Epithelial cell of proximal tubule (primary cell): ENCODE measurements at places on chromosomes 6 and 20.

DNA sequence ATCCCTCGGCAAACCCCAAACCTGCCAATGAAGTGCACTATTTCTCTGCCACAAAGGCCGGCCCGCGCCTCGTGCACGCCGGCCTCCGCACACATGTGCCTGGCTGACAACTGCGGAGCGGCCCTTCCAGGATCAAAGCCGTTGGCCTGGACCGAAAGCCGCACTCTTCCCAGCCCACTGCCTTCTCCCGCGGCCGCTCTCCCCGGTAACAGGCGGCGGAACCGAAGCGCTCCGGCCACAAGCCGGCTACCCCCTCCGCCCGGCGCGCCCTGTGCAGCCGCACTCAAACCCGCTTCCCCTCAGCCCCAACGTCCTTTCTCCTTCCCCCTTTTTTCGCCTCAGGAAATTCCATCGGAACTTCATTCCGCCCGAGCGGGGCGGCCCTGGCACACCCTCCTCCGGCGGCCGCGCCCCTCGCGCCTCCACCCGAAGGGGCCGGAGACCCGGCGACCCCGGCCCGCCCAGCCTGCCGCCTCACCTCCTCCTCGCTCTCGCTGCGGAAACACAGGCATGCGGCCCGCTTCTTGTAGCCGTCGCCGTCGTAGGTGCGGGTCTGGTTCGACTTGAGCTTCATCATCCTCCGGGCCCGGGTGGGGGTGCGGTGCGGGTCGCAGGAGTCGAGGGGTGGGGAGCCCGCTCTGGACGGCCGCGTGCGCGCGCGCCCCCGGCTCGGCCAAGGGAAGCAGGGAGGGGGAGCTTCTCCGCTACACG is 528 bp downstream of the NUDT3 start:
- DNase-seq = no peak

DNA sequence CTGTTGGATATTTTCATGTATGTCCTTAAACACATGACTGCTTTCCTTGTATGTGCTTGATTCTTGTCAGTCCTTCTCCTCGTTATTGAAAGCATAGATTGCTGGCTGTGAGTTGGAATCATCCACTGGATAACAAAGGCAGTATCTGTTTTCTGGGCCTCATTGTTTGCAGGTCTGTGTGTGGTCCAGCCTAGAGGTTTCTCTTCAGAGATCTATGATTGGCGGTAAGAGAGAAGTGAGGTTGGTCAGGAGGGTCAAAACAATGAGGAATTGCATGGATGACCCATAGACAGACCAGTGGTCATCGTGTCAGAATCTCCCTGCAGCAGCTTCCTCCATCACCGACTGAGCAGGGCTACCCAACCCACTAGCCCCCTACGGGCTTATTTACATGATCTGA is 915.0 kb downstream of the KIF16B start:
- DNase-seq = no peak

DNA sequence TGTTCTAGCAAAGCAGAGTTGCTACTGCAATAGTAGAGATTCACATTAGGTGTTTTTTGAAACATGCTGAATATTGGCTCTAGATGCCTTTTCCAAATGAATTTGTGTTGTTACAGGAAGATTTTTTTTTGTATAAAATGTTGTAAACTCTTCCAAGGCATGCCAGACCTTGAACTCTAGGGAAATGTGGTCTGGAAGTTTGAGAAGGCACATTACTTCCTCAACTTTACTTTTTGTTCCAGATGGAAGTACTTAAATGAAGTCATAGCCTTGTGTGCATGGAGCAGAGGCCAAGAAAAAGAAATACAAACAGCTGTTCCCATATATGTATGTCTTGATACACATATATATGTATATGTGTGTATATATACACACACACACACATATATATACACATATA is 585.7 kb upstream of the MARCKS start:
- DNase-seq = no peak

- DNase-seq = no peak
Measured at GRCh38 chr6:44216677-44217331, at the start of gene MYMX. MYMX (plus strand) TSS chr6:44216926; CDS start chr6:44217472, 546 bp downstream.

DNA sequence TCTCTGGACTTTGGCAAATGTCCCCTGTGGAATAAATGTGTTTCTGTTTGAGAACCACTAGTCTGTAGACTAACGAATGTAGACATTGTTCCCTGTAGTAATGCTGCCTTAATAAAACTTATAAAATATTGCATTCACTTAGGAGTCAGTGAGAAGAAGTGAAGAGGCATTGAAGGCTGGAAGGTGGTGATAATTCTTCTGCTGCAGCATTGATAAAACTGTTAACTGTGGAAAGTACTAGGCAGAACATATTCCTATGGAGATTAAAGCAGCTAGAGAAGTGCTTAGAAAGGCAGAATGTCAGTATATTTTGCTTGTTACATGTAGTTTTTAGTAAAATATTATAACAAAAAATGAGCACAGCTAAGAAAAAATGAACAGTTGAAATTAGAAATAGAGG is 4.8 kb downstream of the PGK2 start:
- DNase-seq = no peak

DNA sequence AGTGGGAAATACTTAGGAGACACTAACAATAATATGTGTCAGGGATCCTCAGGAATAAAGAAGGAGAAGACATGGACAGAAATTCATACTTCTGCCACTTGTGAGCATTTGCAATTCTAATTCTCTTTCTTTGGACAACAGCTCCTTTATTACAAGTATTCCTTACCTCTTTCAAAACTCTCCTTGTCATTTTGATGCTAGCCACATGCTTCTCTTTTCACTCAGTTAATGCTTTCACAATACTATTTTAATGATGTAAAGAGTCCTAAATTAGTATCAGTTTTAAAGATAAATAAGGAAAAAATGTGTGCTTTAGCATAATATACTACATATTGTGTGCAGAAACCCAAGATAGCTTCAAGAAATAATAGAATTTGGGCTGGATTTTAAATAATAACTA is 62.5 kb downstream of the AHI1 start:
- DNase-seq = no peak

- DNase-seq = no peak
Measured at GRCh38 chr6:88442737-88443136, 276.6 kb upstream of the CNR1 start.

DNA sequence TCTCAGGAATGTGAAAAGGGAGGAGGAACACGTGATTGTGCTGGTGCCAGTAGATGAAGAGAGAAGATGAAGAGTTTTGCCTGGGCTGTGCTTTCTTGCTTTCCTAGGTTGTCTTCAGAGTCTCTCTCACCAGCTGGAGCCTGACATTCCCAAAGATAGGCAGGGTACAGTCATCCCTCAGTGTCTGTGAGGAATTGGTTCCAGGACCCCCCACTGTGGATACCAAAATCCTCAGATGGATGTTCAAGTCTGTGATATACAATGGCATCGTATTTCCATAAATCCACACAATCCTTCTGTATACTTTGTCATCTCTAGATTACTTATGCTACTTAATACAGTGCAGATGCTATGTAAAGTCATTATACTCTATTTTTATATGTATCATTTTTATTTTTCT is 113.5 kb downstream of the SAMD5 start:
- no peak for DNase-seq

DNA sequence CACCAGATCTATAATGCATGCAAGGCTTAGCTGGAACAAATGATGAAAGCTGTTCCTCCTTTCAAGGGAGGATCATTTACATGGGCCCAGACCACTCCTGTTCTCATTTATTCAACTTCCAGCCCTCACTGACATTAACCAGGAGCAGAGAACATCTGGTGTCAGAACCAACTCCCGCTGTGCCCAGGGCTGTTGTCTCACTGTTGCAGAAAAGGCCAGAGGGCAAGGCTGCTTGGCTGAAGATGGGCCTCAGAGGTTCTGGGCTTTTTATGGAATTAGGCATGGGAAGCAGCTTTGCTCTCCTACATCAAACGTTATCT is 164.2 kb downstream of the GMPR start:
- no peak for DNase-seq

DNA sequence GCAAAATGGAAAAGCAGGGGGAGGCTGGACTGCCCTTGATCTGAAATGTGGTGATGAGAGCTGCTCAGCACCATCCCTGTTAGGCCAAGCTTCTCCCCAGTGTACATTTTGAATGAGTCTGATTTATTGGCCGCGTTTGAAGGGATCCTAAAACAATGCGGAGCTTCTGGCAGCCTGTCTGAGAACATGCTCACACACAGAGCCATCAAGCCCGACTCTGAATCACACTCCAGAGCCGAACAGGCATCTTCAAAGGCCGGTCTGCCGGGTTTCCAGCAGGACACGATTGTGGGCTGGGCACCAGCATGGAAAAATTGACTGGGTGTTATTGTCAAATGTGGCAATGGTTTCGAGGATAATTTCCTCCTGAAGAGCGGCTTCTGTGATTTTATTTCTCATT is 235.9 kb downstream of the TFAP2C start:
- DNase-seq = no peak

DNA sequence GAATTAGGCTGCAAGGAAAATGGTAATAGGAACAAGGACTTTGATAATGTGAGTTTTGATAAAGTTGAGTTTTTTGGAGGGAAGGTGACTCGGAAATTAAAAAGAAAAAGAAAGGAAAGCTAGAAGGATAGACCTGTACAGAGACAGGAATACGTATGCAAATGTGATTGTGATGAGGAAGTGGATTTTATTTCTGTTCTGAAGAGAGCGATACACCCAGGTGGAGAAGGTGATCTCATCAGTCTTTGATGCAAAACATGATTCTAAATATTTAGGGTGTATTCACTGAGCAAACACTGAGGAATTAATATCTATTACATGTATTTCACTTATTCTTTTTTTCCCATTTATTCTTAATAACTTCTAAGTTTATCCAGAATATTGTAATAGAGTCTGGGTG is 9.2 kb upstream of the PLEKHG1 start:
- no peak for DNase-seq

DNA sequence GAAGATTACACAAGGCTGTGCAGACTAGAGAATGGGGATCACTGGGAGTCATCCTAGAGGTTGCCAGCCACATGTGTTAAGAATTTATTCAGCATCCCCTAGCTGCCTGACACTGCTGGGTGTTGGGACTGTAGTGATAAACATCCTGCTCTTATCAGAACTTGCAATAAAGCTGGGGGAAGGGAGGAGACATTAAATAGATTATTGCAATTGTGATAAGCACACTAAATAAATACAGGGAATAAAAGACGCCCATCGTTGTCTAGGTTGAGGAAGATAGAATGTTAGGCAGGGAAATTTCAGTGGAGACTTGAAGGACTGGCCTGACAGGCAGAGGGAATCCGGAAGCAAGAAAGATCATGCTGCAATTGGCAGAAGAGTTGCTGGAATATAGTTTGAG is 33.2 kb upstream of the TRAM2 start:
- DNase-seq = no peak

DNA sequence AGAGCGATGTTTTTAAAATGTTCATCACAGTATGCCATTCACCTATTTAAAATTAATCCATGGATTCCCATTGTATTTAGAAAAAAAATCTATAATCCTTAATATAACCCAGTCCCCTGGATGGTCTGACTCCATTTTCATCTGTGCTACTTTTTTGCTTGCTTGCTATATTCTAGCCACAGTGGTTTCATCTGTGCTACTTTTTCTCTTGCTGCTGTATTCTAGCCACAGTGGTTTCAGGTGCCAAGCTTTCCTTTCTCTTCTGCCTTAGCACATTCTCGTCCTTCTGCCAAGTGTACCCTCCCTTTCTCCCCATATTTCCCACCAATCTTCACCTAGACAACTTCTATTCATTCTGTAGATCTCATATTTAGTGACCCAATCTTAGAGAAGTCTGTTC is 33.3 kb upstream of the SOX4 start:
- no peak for DNase-seq

- no peak for DNase-seq
Measured at GRCh38 chr20:17969278-17969883, 563 bp downstream of the MGME1 start.

- no peak for DNase-seq
Measured at GRCh38 chr20:20566516-20566915, 145.9 kb downstream of the RALGAPA2 start.

DNA sequence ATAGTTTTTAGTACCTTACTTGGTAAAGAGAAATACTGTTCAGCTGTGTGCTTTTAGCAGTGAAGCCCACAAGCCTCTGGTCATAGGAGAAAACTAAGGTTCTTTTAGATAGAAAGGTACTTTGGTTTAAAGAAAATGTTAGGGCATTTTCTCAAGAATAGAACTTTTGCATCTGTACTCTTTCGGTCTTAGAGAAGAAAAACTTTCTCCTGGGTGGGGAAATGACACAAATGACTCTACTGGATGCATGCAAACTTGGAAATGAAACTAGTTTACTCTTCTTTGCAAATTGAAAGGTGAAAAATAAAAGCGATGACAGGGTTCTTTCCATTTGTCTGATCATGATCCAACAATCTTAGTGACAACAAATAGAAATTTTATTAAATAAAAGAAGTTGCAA is 2.1 kb upstream of the TMEM217 start:
- DNase-seq = no peak

DNA sequence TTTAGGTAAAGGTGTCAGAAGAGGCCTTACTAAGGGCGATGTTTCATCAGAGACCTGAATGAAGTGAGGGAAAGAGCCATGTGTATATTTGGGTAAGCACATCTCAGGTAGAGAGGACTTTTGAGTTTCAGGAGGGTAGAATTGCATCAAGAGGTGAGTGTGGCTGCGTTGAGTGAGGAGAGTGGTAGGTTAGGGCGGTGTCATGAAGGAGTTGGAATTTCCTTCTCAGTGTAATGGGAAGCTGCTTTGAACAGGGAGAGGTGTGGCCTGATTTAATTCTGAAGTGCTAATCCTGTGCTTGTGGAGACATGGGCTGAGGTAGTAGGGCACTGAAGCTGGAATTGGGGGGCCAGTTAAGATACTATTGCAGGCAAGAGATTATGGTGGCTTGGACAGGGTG is 53.9 kb downstream of the IGF2R start:
- DNase-seq = no peak

GRCh38 chr20:16050366-16050765 is 522.9 kb downstream of the KIF16B start:
- no peak for DNase-seq

DNA sequence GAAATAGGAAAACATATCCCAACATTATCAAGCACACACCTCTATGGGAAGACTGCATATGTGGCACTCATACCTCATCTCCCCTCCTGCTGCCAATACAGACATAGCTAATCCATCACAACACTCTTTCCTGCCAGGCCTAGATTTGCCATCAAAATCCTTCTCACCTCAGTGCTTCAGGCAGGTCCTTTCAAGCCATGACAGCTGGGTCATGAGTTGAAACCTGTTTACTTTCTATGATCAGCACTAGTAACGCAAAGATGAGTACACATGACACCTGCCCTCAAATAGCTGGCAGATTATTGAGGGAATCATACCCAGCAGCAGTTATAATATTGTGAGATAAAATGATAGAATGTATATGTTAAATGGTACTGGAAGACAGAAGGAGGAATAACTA is 183.1 kb downstream of the AIG1 start:
- no peak for DNase-seq

GRCh38 chr20:61875221-61875885 is 190.3 kb downstream of the TAF4 start:
- DNase-seq = no peak

GRCh38 chr6:68911334-68911733 is 276.3 kb downstream of the ADGRB3 start:
- no peak for DNase-seq

DNA sequence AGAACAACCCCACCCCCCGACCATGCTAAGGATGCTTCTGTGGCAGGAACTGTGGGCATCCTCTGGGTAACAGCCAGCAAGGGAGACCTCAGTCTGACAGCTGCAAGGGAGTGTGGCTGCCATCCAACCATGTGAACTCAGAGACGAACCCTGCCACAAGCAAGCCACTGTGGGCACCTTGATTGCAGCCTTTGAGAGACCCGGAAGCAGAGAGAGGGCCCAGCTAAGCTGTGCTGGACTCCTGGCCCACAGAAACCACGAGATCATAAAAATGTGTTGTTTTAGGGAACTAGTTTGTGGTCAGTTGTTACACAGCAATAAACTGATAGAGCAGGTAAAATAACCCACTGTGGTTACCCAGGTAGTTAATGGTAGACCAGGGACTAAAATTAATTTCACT is 414.6 kb downstream of the CDH26 start:
- DNase-seq = no peak
